ENCODE measurements at places on chromosomes 1 and 21.

DNA sequence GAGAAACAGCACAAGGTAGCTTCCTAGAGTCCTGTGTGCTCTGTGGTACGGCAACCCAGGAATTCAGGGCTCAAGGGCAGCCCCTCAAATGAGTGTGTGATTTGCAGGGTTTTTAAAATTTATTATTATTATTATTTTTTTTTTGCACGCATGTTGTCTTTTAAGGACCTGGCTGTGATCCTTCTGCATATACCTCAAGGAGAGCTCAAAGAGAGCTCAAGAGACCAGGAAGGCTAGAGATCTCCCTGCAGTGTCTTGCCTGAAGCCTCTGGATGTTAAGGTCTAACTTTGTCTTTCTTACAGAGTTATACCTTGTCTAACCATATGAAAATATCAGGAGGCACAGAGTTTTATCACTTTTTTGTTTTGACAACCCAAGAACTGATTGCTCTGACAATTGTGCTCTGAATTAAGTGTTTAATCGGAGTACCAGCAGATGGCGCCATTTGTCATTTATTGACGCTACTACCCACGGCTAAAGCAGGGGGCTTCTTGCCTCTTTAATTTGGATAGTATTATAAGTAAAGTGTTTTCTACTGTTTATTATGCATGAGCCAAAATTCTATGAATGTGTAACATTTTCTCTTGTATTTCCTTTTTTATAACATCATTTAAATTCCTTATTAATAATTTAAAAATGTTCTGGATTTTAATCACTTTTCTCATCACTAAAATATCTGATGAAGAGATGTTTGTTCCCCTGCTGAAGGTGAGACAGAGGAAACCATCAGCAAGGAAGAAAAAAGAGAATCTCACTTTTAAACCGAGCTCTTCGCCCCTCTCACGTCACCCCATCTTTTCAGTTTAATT is 35.8 kb upstream of the LMO4 start:
- peak; percentile 47 for DNase-seq

GRCh38 chr1:185448591-185449186 is 131.6 kb upstream of the IVNS1ABP start:
- no peak for DNase-seq

DNA sequence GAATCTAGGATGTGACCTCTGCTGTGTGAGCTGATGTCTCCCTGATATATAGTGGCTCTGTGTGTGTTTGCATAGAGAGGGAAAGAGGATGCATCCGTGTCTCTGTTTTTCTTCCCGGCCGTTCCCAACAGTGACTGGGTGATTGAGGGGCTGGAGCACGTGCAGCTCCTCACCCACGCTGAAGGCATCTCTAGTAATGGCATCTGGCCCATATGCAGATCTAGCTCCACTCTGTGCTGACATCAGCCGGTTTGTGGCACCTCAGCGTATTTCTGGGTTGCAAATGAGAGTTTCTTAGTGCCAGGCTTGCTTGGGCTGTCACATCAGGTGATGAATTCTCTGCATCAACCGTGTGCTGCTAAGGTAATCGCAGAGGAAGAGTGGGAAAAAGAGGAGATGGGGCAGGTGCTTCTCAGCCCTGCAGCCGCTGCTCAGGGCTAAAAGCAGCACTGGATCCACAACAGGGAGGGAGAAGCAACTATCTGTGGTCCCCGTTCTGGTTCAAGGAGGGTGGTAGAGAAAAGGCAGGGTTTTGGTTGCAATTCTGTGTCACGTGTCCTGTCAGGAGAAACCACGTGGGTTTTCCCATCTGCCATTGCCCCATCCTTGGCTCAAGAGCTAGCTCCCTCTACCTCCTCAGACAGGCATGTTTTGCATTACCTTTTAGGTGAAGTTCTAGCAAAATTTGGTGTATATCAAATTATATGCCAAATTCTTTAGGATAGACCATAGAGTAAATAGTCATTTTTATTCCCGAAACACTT is 282.9 kb downstream of the PBX1 start:
- no peak for DNase-seq

DNA sequence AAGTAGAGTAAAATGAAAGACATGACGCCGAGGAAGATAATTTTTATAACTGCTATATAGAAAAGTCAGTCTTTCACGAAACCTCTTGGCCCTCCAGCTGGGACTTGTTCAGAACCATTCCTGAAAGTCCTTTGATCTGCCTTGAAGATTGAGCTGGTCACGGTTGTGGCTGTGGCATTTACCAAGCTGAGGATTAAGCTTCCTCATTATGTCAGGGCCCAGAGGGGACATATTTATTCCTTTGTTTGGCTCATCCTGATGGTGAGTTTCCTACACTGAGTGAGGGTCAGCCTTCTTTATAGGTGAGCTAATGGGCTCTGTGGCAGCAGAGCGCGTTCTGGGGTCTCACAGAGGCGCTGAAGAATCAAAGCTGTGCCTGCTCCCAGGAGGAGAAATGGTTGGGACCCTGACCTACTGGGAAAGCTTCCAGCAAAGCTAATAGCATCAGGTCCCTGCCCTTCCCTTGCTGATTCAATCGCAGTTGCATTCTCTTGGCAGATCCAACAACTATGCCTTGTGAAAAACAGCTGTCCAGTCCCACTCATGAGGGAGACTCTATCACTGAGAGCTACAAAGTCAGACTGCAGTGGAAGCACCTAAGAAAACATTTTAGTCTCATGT is 43.2 kb upstream of the PBX1 start:
- no peak for DNase-seq

All from NCI-H1930 (cell line).